ENCODE measurements at places on chromosomes 2 and 18.

DNA sequence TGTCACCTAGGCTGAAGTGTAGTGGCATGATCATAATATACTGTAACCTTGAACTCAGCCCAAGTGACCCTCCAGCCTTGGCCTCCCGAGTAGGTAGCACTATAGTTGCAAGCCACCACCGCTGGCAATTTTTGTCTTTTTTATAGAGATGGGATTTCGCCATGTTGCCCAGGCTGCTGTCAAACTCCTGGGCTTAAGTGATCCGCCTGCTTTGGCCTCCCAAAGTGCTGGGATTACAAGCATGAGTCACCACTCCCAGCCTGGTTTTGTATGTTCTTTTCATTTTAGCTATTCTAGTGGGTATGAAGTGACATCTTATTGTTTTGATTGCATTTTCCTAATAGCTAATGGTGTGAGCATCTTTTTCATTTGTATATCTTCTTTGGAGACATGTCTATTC, 11.3 kb upstream of the EXOC6B start:
- DNase-seq, result no peak

DNA sequence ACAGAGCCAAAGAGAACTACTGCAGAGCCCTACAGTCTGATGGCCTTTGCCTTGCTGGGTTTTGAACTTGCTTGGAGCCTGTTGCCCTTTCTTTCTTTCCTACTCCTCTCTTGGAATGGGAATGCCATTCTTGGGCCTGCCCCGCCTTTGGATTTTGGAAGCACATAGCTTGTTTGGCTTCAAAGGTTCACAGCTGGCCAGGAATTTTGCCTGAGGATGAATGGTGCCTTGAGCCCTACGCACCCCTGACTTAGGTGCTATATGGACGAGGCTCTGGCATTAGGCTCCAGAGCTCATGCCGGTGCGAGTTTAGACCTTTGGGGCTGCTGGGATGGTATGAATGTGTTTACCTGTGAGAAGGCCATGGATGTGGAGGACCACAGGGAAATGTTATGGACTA, 663.3 kb upstream of the HS6ST1 start:
- no peak for DNase-seq

GRCh38 chr2:188811522-188811921, 162.7 kb upstream of the COL3A1 start:
- DNase-seq, result no peak

GRCh38 chr18:31773774-31774476, 13.2 kb upstream of the SLC25A52 start:
- no peak for DNase-seq

- DNase-seq, result no peak
These were observed 56.1 kb downstream of the NEDD4L start for GRCh38 chr18:58100154-58100553.

DNA sequence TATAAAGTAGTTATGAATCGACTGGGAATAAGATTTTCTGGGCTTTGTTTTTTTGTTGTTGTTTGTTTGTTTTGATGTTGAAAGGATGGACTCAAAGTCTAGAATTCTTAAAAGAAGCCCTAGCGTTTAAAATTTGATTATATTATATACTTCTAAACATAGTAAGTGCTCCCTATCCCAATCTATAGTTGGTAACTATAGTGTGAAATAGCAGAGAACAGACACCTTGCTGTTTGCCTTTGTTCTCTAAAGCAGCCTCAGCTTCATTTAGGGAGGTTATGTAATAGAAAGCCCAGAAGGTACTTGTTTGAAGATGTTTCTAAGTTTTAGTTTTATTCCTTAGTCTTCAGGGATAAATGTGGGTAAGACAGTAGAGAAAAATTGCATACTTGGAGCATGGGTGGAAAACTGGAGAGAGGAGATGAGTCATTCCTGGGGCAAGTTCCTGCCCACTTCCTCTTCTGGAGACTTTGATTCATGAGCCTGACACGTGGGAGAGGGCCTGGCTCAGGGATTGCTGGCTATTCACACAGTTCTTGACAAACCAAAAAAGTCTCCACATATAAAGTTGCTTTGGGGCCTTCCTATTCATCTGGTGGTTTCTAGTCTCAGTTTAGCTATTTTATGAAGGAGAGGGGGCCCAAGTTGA, 131.9 kb downstream of the MYO1B start:
- peak; percentile 87 for DNase-seq

GRCh38 chr18:63339920-63340484, 20.4 kb upstream of the BCL2 start:
- no peak for DNase-seq

- DNase-seq, result no peak
These were observed 11.2 kb upstream of the C1D start for GRCh38 chr2:68074050-68074449.

DNA sequence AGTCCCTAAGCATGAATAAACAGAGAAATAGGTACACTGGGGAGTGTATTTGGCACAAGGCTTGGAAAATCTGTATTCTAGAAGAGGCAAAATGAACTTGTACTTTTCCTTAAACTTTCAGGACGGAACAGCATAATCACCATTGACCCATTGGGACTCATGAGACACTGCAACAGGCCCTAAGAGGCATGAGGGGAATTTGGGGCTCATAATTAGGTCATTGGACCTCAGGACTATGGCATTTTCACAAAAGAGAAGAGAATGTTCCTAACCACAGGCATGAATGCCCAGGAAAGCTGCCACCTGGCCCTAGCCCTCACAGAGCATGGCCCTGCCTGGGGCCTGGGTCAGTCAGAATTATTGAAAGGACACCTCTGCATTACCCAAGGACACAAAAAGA, 67.9 kb upstream of the PIK3C3 start:
- peak; percentile 27 for DNase-seq

GRCh38 chr2:111701266-111701665, 182.7 kb downstream of the ANAPC1 start:
- DNase-seq, result no peak

DNA sequence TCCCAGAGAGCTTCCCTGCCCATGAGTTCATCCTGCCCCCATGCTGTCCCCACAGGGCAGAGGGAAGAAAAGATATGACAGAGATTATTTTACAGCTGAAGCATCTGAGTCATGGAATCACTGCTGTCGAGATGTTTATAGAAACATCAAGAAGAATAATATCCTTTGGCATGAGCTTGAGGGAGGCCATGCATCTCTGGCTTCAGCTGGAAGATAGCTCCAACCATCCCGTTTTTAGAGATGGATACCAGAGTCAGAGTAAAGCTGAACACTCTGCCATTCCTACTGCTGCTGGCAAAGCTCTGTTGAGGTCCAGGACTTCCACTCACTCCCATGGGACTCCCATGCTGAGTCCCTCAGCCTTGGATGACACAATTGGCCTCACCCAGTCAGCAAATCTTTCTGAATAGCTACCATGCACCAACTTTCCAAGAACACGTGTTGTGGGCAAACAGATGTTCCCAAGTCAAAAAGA, 167.8 kb downstream of the TTC32 start:
- peak; percentile 81 for DNase-seq
